Renal cortical epithelial cell (primary cell): ENCODE measurements at places on chromosomes 4 and X. TPM values are rescaled to one million over a fixed set of nuclear protein-coding genes. Genes with fewer than 3 reads are reported as not detected.

DNA sequence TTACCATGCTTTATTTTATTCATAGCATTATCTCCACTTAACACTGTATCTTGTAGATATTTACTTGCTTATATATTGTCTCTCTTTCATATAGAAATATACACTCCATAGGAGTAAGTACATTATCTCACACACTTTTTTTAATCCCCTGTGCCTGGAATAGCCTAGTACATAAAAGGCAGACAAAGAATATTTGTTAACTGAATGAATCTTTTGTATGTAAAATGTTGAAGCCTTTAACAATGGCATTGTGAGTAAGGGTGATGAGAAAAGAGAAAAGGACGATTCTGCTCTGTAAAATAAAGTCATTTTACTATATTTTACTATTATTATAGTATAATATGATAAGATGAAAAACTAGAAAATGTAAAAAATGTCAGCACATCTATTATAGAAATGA is 97.7 kb upstream of the PDHA2 start:
- DNase-seq: no peak

GRCh38 chrX:72247206-72247942 is 8.5 kb upstream of the ERCC6L start:
- DNase-seq: peak; percentile 59

- DNase-seq: peak; percentile 12
These were observed 751 bp upstream of the RGS12 start for GRCh38 chr4:3291969-3292570.

GRCh38 chr4:55757356-55757952 is 62.1 kb upstream of the EXOC1L start:
- peak; percentile 2 for DNase-seq

Gene NKX3-2
- not detected in 2 replicates for total RNA-seq

Gene RHOXF1
- total RNA-seq: not detected in 2 replicates

Gene SPACA5
- not detected in 2 replicates for total RNA-seq

Gene CA5B
- 2.1 and 5.4 TPM in 2 replicates for total RNA-seq
